ENCODE measurements at places on chromosomes 11 and 22.

GRCh38 chr11:34730544-34731295 lies 109.8 kb downstream of the EHF start:
- no peak for DNase-seq

DNA sequence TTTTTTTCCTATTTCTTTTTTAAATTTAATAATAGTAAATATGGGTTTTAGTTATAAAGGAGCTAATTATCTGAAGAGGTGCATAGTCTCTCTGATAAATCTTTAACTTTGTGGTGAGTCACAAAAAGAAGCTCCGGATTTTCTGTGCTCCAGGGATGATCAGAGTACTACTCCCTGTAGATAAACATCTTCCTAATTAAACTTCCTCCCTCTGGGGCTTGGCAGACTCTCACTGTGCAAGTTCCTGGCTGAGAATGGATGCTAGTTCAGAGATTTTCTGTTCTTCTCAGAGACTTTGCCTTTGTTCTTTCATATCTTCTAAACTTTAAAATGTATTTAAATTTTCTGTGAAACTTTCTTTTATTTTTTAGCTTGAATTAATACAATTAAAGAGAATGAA lies at the start of gene OR10G7:
Gene OR10G7, minus strand, starts transcription at position 72 of the 400 bp plus-strand sequence. CDS start 2,324 bp downstream, outside the sequence.
- no peak for DNase-seq

- DNase-seq = no peak
These were observed 15.1 kb upstream of the EFCAB6 start for GRCh38 chr22:43827003-43827735.

DNA sequence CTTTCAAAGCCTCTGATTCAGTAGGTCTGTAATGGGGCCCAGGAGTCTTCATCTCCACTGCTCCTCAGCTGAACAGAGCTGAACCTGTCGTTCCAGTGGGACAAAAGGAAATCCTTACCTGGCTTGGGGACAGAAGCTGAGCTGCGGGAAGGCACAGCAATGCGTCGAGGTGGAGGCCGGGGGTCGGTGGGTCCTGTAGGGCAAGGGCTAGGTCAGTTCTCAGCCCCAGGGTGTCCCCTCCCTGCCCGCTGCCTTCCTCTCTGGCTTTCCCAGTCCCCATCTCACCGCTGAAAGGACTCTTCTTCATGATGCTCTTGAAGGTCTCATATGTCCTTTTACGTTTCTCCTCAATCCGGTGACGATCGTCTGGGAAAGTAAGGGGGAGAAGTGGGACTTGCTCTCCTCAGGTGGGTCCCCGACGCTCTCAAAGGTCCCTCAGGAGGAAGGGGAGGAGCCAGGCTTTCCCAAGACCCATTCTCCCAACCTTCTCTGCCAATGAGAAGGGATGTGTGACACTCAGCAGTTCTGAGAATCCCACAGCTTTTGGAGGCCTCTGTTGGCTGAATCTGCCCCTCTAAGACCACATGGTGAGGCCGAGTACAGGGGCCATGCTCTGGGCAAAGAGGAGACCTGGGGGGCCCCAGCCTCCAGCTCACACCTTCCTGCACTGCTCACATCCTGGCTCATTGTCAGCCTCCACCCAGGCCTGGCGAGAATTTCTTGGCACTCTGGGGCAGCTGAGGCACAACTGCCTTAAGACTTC lies 7.0 kb downstream of the RELA start:
- no peak for DNase-seq

- peak; percentile 41 for DNase-seq
These were observed 317.2 kb downstream of the SHANK2 start for GRCh38 chr11:70935006-70935768.

GRCh38 chr22:30309951-30310741 lies 16.6 kb downstream of the TBC1D10A start:
- DNase-seq = no peak

DNA sequence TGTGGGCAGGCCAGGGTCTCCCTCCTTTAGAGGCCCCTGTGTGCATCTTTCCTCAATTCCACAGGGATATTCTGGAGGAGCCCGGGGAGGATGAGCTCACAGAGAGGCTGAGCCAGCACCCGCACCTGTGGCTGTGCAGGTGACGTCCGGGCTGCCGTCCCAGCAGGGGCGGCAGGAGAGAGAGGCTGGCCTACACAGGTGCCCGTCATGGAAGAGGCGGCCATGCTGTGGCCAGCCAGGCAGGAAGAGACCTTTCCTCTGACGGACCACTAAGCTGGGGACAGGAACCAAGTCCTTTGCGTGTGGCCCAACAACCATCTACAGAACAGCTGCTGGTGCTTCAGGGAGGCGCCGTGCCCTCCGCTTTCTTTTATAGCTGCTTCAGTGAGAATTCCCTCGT lies 39.1 kb downstream of the TPCN2 start:
- no peak for DNase-seq

- DNase-seq = no peak
These were observed 10.3 kb downstream of the TOP3B start for GRCh38 chr22:21972293-21972779.

GRCh38 chr11:60855726-60856633 lies at the start of gene PTGDR2:
TSS of gene PTGDR2 (minus strand) at chr11:60855950. CDS start at chr11:60853722, 2,228 bp downstream.
- no peak for DNase-seq

- no peak for DNase-seq
These were observed 86.9 kb upstream of the NNMT start for GRCh38 chr11:114209343-114209742.

All from RWPE1 (cell line).